ENCODE measurements at places on chromosomes 6 and 20. TPM values are rescaled to one million over a fixed set of nuclear protein-coding genes. Genes with fewer than 3 reads are reported as not detected.

GRCh38 chr6:99236010-99236409 is 113.5 kb downstream of the FAXC start:
- H3K4me1 ChIP-seq: no peaks in the 10 kb centered on the region
- no peak for DNase-seq
- H3K4me3 ChIP-seq: no peak overlapping the region
- H3K27me3 ChIP-seq: peaks cover 15% of the 10 kb centered on the region
- no peak overlapping the region for H3K27ac ChIP-seq

SEMG1 gene
- polyA plus RNA-seq: not detected

GRCh38 chr6:16331384-16332174 is 93.2 kb downstream of the GMPR start:
- DNase-seq: peak; percentile 86
- peaks cover 7% of the 10 kb centered on the region for H3K4me1 ChIP-seq
- no peak overlapping the region for H3K4me3 ChIP-seq
- H3K27ac ChIP-seq: no peak overlapping the region
- peaks cover 13% of the 10 kb centered on the region for H3K36me3 ChIP-seq

ARFGEF2 gene
- polyA plus RNA-seq: 9.0 TPM

DZANK1 gene
- 0.93 TPM for polyA plus RNA-seq

CLPSL1 gene
- polyA plus RNA-seq: not detected

DNA sequence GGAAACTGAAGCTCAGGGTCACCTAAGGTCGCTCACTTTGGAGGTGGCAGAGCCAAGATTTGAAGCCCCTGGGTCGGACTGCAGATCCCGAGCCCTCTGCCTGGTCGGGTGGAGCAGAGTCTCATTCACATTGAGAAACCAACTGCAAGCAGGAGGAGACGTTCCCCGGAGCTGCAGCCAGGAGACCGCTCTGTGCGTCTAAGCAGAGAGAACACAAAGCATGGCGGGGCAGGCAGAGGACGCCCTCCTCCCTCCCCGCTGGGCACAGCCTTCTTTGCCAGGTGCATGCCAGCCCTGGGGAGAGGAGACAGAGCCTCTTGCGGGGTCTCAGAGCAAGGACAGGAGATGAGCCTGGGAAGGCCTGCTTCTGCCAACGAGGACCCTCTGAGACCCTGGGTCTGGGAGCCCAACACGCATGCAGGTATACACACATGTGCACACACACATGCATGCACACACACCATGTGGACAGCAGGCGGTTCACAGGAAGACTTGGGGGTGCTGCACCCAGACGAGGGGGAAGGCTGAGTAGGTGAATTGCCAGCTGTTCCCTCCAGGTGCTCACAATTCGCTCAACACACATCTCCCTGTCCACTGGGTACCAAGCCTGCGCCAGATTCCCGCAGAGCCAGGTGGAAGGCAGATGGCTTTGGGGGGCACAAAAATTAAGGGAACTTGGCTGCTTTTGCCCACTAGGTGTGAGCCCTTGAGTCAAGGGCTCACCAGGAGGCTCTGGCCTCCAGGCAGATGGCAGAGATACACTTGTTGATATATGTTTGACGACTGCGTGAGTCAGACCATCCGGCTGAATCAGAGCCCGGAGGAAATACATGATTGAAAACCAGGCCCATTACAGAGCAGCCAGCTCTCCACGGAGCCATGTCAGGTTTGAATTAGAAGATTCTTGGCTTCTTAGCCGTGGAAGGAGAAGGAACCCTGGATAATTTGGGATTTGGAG is 5.5 kb upstream of the NTSR1 start:
- H3K36me3 ChIP-seq: no peaks in the 10 kb centered on the region
- peaks cover 8% of the 10 kb centered on the region for H3K4me1 ChIP-seq
- peaks cover 17% of the 10 kb centered on the region for H3K27me3 ChIP-seq
- no peak for DNase-seq
- no peak overlapping the region for H3K27ac ChIP-seq
- no peak overlapping the region for H3K4me3 ChIP-seq

RPS6KA2 gene
- 58.0 TPM for polyA plus RNA-seq

SERPINB1 gene
- polyA plus RNA-seq: 146 TPM

WASF1 gene
- polyA plus RNA-seq: 7.0 TPM

GRCh38 chr20:37222086-37222485 is 39.5 kb downstream of the GHRH start:
- H3K27me3 ChIP-seq: no peaks in the 10 kb centered on the region
- peaks cover 48% of the 10 kb centered on the region for H3K4me1 ChIP-seq

GRCh38 chr6:33585403-33586107 is 5.5 kb upstream of the BAK1 start:
- no peaks in the 10 kb centered on the region for H3K36me3 ChIP-seq
- DNase-seq: peak; percentile 92
- peak overlapping the region; percentile 20 for H3K27ac ChIP-seq
- no peak overlapping the region for H3K4me3 ChIP-seq
- H3K27me3 ChIP-seq: no peaks in the 10 kb centered on the region

DNA sequence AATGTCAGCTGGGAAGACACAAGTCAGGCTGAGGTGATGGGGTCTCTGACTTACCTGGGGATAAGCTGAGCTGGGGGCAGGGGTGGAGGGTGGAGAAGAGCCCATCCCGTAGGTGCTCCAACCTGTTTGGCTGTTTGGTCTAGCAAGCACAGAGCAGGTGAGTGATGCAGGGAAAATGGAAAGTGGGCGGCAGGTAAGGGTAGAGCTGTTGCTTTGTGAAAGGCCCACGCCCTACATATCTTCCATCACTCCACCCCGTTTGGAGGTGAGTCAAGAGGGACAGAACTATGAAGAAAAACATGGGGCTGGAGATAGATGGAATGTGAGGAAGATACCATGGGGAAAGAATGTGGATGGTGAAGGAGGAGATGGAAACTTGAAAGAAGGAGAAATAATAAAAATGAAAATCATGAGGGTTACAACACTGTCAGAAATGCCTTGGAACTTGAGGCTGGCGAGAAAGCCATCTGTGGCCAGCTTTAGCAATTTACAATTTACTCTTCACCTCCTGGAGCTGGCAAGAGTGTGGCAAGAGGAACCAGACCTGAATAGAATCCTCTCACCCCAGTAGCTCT is 1.3 kb downstream of the LY6G6C start:
- H3K27ac ChIP-seq: no peak overlapping the region
- H3K27me3 ChIP-seq: no peaks in the 10 kb centered on the region
- H3K36me3 ChIP-seq: peaks cover 1% of the 10 kb centered on the region
- DNase-seq: peak; percentile 78
- H3K4me1 ChIP-seq: peaks cover 14% of the 10 kb centered on the region

DNA sequence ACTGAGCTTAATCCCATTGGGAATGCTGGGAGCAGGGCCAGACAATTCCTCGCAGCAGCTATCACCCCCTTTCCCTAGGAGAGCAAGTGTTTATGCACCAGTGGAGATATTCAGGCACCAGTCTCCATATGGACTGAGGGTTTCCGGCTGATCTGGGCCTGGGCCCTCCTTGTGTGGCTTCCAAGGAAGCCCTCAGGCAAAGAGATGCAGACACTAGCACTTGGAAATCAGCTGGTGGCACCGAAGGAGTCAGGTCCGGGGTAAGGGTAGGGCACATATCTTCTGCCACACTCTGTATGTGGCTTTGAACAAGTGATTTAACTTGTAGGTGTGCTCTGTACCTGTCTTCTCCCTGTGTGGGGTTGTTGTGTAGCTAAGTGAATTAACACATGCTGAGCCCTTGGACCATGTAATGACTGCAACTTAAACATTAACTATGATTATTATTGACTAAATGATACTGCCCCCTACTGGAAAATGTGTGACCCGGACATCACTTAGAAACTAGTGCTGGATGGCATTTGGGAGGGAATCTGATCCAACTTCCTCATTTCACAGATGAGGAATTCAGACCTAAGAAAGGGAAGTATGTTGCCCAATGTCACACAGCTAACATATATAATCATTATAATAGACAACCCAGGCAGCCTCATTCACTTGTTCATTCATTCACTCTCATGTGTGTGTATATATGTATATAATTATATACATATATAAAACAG is 19.3 kb upstream of the WFDC2 start:
- no peak for DNase-seq
- H3K27ac ChIP-seq: no peak overlapping the region
- no peak overlapping the region for H3K4me3 ChIP-seq
- no peaks in the 10 kb centered on the region for H3K36me3 ChIP-seq
- peaks cover 27% of the 10 kb centered on the region for H3K4me1 ChIP-seq
- no peaks in the 10 kb centered on the region for H3K27me3 ChIP-seq

CDC40 gene
- polyA plus RNA-seq: 8.7 TPM

DNA sequence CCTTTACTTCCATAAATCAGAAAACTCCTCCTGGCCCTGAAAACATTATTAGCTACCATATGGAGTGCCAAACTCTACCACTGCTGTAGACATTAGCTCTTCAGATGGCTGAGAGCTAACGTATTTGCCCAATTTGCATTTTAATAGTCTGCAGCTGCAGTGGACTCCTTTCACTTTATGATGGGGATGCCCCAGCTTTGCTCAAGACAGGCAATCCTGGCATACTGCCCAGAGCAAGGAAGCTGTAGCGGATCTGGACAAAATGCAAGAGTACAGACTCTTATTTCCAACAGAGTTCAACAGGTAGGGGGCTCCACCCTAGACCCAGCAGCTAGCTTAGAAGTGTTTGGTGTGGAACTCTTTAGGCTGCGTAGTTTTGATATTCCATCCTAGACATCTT is 246.7 kb downstream of the FOXC1 start:
- no peaks in the 10 kb centered on the region for H3K27me3 ChIP-seq
- no peak overlapping the region for H3K27ac ChIP-seq
- no peak overlapping the region for H3K4me3 ChIP-seq
- no peaks in the 10 kb centered on the region for H3K4me1 ChIP-seq

DNA sequence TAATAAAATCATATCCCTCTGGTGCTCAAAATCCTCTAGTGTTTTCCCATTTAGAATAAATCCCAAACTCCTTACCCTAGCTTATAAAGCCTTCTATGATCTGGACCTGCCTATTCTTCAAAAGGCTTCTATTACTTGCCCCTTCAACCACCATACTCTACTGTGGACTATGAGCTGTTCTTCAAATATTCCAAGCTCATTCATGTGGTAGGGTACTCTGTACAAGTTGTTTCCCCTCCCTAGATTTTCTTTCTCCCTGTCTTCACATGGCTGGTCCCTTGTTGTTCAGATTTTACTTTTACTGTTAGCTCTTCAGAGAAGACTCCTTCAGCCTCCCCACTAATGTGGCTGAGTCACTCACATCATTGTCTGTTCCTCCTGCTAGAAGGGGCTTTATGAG is 193.2 kb downstream of the OGFRL1 start:
- H3K27me3 ChIP-seq: no peaks in the 10 kb centered on the region
- no peak for DNase-seq
- H3K27ac ChIP-seq: no peak overlapping the region
- H3K36me3 ChIP-seq: no peaks in the 10 kb centered on the region

- H3K36me3 ChIP-seq: peaks cover 9% of the 10 kb centered on the region
- H3K27ac ChIP-seq: no peak overlapping the region
- H3K4me1 ChIP-seq: peaks cover 7% of the 10 kb centered on the region
- no peaks in the 10 kb centered on the region for H3K27me3 ChIP-seq
Measured at GRCh38 chr6:129100164-129100563, 217.2 kb downstream of the LAMA2 start.

- DNase-seq: no peak
- no peaks in the 10 kb centered on the region for H3K36me3 ChIP-seq
- H3K4me3 ChIP-seq: no peak overlapping the region
- H3K27ac ChIP-seq: no peak overlapping the region
Measured at GRCh38 chr6:155349129-155349528, 34.8 kb upstream of the TFB1M start.

BFSP1 gene
- polyA plus RNA-seq: 0.70 TPM

GRCh38 chr20:36775826-36776225 is 2.3 kb upstream of the DSN1 start:
- H3K27ac ChIP-seq: peak overlapping the region; percentile 98
- H3K4me3 ChIP-seq: no peak overlapping the region
- no peaks in the 10 kb centered on the region for H3K27me3 ChIP-seq
- H3K4me1 ChIP-seq: peaks cover 13% of the 10 kb centered on the region
